NCI-H524 (cell line): ENCODE measurements at places on chromosomes 7 and 10.

GRCh38 chr10:106565546-106565945 lies 599.0 kb downstream of the SORCS1 start:
- DNase-seq: no peak

GRCh38 chr7:38451840-38452239 lies 178.4 kb upstream of the TARP start:
- DNase-seq: peak; percentile 58

GRCh38 chr10:62492012-62492869 lies 118.1 kb downstream of the ZNF365 start:
- DNase-seq: no peak

- no peak for DNase-seq
Observed at GRCh38 chr10:3574451-3574850, 210.6 kb downstream of the KLF6 start.

GRCh38 chr10:32957341-32958084 lies 517 bp downstream of the ITGB1 start:
- peak; percentile 4 for DNase-seq

GRCh38 chr10:132204781-132205473 lies 18.2 kb downstream of the DPYSL4 start:
- DNase-seq: no peak

DNA sequence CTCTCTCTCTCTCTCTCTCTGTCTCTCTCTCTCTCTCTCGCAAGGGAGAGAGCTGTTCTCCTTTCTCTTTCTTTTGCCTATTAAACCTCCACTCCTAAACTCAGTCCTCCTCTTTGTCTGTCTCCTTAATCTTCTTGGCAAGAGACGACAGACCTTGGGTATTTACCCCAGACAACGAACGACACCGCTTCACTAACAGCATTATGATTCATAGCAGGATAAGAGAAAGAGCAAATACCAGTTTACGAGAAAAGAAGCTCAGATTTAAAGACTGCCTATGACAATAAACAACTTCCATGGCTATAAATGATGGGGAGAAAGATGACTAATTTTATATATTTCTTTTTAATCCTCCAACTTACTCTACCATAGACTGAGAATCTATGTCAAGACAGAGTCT lies 1396.5 kb upstream of the CELF2 start:
- DNase-seq: no peak

DNA sequence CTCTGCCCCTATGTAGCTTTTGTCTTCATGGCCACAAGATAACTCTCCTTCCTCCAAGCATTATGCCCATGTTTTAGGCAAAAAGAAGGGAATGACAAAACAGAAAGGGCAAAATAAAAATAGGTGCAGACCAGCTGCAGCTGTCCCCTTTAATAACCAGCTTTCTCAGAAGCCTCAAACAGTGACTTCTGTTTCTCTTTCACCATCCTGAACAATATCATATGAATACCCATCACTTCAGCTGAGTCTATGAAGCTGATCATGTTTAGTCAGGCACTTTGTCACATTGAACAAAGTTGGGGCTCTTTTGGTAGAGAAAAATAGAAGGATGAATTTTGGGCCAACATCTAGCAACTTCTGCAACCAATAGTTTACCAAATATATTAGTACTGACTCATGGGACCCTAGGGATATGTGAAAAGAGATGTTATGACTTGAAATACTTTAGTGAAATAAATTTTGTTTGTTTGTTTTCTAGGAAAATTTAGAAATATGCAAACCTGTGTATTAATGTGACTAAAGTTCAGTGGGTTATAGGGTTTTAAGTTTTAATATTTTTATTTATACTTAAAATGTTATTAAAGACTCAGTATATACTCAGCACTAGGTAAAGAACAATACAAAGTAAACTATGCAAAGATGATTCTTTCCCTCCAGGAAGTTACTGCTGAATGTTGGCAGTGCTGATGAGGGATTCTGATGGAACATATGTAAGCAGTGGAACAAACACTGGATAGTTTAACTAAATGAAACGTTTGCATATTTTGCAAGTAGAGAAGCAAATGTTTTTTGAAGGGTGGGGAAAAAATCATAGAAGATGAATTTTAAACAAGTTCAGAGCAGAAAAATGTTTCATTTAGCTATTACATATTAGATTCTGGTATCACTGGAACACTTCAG lies 133.7 kb downstream of the FOXP2 start:
- no peak for DNase-seq

DNA sequence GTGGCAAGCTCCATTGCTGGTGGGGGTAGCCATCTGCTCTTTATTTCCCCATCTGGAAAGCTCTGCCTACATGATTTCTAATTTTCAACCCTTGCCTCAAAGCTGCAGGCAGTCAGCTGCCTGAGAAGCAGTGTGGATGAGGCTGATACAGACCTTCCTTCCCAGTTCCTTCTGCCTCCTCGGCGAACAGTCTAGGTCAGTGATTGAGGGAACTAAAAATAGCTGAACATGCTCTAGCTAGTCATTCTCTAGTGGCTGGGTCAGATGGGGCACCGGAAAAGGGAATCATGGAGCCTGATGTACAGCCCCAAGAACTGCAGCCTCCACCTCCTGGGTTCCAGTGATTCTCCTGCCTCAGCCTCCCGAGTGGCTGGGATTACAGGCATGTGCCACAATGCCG lies 48.7 kb downstream of the NAMPT start:
- DNase-seq: no peak

- no peak for DNase-seq
Observed at GRCh38 chr7:135817583-135817982, 69.0 kb upstream of the FAM180A start.

GRCh38 chr10:102003541-102003940 lies 52.4 kb downstream of the ARMH3 start:
- DNase-seq: no peak
